ENCODE measurements at places on chromosomes 4 and X.

GRCh38 chr4:165437691-165438090 lies 58.9 kb downstream of the CPE start:
- no peak for DNase-seq

DNA sequence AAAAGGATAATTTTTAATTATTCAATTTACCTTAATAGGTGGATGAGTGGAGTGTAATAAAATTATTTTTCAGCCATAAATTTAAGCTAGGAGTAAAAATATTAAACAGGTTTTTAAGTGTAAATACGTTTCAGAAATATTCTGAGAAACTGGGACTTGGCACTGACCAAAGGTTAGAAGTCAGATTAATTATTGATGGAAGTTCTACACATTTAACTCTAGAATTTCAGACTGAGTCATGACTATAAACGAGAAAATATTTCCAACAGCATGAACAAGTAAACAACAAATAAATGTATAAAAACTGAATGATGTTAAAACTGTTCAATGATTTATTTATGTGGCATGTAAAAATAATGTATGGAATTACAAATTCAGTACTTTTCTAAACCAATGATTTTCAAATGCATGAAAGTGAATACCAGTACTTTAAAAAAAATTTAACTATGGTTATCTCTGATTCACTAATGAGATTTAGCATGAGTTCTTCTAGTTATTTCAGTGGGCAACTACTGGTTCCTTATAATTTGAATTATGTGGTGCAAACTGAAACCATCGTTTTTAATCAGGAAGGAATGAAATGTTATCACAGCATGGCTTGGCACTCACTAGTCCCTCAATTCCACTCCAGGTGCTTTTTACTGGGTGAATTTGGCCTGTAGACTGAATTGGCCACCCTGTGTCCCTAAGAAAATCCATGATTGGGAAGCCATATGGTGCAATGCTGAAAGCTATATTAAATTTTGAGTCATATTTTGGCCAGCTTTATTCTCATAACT lies 244.2 kb downstream of the FSTL5 start:
- no peak for DNase-seq

DNA sequence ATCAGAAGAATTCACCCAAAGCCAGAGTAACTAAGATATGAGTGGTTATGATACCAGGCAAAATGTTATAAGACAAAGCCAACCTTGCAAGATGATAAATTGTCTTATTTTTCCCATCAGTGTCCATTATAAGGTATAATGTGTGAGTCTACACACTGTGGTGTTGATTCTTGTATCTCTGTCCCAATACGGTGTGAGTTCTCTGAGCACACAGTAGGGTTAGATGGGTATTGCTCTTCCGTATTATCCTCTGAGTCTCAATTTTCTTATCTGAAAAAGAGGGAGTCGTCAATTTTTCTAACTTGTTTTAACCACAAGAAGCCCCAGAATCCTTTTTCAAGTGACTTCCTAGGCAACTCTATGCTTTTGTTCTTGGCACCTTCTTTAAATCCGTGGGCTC lies 69.9 kb downstream of the HMGB2 start:
- no peak for DNase-seq

DNA sequence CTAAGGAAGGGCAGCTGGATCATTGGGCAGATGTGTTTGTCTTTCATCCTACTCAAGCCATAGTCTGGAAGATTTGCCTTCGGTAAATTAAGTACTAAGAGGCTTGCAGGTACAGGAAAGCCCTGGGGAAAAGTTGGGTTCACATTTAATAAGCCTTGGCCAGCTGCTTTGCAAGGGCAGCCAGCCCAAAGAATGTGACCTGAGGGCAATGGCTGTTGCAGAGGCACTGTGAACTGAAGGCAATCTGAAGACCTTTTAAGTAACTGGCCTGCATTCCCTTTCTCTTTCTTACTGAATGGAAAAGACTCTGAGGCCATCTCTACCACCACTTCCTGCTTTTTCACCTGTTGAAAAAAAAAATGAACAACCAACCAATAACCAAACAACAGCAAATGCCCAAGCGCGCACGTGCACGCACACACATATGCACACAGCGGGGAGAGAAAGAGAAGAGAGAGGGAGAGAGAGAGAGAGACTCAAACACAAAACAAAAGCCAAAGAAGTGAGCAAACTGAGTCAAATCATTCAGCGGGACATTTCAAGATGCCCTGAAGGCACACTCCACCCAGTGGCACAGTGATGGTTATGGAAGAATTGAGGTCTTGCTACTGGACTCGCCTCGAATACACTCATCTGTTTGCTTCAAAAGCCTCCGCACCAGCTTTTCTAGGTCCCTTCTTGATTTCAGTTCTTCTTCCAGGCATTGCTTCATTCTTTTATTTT lies 19.6 kb downstream of the CD40LG start:
- no peak for DNase-seq

DNA sequence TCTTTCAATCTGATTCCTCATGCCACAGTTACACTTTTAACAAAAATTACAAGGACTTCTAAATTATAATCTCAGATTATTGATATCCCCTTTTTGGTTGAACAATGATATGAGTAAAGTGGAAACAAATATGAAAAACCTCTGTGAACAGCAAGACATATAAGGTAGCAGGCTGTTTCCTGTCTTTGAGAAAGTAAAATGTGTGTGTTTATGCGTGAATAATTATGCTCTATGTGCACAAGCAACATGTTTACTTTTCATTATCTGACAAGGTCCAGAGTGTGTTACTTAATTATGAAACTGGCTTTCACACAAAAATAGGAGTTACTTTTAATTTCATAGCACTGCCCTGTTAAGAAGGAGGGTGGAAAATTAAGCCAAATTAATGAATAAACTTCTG lies 43.1 kb downstream of the DDIT4L start:
- DNase-seq: no peak

Measured in effector memory CD8-positive, alpha-beta T cell (primary cell).